ENCODE measurements at places on chromosomes 3 and 15.

- no peak for DNase-seq
These were observed 4.6 kb downstream of the RAB6B start for GRCh38 chr3:133890972-133891644.

GRCh38 chr15:62495670-62496614 is 330.9 kb upstream of the C2CD4B start:
- no peak for DNase-seq

DNA sequence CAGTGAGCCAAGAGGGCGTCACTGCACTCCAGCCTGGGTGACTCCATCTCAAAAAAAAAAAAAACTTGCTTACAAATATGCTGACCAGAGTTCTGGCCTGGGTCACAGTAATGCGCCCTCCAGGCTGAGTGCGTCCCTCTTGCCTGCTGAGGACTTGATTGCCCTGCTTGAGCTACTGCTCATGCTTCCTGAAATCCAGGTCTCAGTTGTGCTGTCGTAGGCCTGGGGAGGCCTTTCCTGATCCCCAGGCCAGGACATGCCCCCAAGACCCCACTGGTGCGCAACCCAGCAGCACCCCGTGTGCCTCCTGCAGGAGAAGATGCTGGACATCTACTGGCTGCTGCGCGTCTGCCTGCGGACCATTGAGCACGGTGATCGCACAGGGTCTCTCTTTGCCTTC is 7.3 kb downstream of the AMIGO3 start:
- DNase-seq, result no peak

GRCh38 chr3:117955196-117955595 is 1079.5 kb downstream of the IGSF11 start:
- no peak for DNase-seq

Data from stimulated activated CD8-positive, alpha-beta memory T cell treated with anti-CD3 and anti-CD28 coated beads, Interleukin-4, amount 100 ng/mL, for 1 hour (primary cell).